ENCODE measurements at places on chromosomes 4 and X.

DNA sequence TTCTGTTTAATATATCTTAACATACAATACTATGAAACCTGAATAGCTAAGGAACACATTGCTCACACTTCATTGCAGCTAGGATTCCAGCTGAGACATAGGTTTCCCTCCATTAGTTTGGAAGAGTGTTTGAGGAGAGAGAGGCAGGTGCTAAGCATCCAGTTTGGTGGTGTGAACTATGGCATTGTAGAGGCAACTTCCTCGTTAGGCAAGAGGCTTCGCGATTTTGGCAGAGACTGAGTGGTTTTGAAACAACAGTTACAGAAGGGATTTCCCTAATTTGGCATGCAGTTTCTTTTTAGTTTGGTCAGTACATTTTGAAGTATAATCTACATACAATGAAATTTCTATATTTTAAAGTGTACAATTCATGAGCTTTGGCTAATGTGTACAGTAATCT lies 117.1 kb upstream of the BMP3 start:
- DNase-seq, result peak; percentile 27

- no peak for DNase-seq
Measured at GRCh38 chr4:12555011-12555410, 929.1 kb downstream of the RAB28 start.

- DNase-seq, result no peak
Measured at GRCh38 chrX:50827996-50828395, 14.0 kb upstream of the SHROOM4 start.

GRCh38 chr4:152771741-152772533 lies 7.6 kb downstream of the TIGD4 start:
- no peak for DNase-seq

GRCh38 chrX:129786210-129786651 lies 6.5 kb downstream of the SASH3 start:
- DNase-seq, result peak; percentile 65

GRCh38 chr4:3220476-3221183 lies 28.3 kb upstream of the MSANTD1 start:
- DNase-seq, result no peak

DNA sequence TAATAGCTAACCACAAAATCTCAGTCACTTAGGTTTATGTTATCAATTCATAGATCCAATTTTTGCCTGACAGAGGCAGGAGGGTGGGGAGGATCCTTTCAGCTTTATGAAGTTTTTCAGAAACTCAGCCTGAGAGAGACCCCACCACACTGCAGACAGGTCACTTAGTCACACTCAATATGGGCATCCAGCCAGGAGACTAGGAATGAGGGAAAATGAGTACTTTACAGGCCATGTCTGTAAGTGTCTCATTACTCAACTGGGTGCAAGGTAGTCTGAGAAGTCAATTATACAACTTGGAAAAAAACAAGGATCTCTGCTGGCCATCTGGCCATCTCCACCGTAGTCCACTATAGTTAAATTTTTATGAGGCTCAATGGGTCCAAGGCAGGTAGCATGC lies 365.9 kb downstream of the INPP4B start:
- DNase-seq, result no peak

GRCh38 chr4:109947457-109947856 lies 34.8 kb downstream of the EGF start:
- no peak for DNase-seq

GRCh38 chr4:64465263-64465662 lies 56.0 kb upstream of the TECRL start:
- no peak for DNase-seq

DNA sequence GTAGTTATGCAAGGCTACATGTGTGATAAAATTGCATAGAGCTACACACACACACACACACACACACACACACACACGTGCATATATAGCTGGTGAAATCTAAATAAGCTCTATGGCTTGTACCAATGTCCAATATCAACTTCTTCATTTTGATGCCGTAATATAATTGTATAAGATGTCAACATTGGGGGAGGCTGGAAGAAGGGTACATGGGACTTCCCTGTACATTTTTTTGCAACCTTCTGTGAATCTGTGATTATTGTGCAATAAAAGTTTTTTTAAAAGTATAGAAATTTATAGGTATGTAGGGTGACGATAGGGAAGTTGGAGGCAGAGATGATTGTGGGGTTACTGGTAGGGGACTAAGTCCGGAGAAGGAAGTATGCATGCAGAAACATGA lies 105.5 kb downstream of the HDAC8 start:
- DNase-seq, result no peak

DNA sequence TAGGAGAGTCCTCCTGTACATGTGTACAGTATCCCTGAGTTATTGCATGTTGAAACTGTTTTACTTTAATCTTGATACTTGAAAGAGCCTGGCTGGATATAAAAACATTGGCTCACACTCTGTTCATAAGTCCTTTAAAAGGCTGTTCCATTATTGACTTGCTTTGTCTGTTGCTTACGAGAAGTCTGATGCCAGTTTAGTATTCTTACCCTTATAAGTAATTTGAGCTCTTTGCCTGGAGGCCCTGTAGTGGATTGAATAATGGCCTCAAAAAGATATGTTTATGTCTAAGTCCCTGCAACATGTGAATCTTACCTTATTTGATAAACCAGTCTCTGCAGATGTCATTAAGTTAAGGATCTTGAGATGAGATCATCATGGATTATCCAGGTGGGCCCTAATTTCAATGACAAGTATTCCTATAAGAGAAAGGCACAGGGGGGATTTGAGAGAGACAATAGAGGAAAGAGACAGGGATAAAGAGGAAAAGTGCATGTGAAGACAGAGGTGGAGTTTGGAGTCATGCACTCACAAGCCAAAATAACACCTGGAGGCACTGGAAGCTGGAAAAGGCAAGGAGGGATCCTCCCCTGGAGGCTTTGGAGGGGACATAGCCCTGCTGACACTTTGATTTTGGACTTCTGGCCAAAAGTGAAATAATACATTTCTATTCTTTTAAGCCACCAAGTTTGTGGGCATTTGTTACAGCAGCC lies 98.1 kb downstream of the IRF2 start:
- DNase-seq, result no peak

DNA sequence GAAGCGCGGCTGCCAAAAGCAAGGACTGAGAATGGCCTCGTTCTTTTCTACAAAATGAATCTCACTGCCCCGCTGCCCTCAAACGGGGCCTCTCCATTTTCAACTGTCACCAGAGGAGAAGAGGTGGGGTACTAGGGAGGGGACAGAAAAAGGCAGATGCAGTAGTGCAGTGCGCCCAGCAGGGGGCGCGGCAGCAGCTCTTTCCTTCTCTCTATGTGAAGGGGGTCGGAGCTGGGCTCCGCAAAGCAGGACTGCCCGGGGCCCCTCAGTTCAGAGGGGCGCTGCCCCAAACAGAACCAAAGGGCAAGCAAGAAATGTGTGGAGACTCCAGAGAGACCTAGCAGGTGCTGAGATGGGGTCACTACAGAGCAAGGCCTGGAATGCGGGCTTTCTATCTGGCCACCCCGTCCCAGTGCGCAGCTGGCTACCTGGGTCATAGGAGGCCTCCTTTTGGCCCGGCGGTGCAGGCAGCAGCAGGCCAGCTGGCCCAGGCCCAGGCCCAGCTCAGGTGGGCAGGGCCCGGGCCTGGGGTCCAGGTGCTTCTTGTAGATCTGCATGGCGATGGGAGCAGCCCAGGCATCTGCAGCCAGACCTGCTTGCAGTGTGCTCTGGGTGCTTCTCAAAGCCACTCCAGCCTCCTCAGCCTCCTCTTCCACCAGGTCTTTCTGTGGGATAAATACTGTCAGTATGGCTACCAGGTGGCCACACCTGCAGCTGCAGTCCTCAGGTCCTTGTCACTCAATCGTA lies 5.9 kb downstream of the IRAK1 start:
- no peak for DNase-seq

DNA sequence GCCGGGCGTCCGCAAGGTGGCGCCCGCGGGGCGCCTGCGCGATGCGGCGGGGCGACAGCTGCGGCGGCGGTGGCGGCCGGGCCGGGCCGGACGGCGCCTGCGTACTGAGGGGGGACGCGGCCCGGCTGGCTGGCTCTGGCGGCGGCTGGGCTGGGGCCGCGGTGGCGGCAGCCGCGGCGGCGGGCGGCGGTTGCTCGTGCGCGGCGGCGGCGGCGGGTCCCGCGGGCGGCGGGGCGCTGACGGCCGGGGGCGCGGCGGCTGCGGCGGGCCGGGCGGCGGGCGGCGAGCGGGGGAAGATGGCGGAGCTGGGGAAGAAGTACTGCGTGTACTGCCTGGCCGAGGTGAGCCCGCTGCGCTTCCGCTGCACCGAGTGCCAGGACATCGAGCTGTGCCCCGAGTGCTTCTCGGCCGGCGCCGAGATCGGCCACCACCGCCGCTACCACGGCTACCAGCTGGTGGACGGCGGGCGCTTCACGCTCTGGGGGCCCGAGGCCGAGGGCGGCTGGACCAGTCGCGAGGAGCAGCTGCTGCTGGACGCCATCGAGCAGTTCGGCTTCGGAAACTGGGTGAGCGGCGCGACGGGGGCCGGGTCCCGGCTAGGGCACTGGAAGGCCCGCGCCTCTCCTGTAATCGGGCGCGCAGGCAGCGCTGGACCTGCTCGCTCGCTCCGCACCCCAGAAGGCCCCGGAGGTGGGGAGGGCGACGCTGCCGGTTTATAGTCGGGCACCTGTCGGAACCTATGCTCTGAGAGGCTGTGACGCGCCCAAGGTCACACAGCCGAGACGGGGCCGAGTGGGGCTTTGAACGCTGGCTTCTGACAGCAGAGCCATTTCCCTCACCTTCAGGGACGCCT lies at the start of gene TADA2B:
TSS of gene TADA2B (plus strand) at position 89 of the 853 bp plus-strand sequence. CDS start at position 297, 208 bp downstream.
- peak; percentile 41 for DNase-seq

DNA sequence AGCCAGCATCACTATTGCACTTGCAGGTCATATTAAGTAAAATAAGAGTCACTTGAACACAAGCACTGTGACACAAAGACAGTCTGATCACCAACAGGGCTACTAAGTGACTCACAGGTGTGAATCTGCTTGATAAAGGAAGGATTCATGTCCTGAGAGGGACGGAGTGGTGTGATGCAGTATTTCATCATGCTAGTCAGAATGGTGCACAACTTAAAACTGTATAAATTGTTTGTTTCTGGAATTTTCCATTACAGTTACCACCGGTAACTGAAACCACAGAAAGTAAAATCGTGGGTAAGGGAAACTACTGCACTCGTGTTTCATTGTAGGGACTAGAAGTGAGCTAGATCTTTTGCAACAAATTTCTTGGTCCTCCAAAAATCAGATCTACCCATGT lies 109.7 kb downstream of the ELOVL6 start:
- DNase-seq, result no peak

DNA sequence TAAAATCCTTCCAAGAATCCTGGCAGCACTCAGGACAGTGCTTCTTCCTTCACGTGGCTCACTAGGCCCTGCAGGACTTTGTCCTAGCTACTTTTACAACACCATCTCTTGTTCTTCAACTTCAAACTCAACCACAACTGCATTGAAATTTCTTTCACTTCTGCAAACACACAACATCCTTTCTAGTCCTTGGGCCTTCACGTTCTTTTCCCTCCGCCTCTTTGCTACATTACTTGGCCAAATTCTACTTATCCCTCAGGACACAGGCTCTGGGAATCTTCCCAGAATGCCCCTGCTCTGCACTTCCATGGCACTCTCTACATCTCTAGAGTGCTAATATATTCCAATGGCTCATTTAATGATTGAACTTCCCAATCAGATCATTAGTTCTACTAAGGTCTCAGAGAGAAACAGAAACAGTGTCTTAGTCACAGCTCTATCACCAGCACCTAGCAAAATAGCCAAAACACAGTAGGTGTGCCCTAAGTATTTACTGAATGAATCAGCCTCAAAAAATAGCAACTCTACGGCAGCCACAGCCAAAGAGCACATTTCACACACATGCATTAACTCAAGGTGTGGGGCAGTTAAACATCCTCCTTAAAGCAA lies 73.3 kb downstream of the MANBA start:
- no peak for DNase-seq

- DNase-seq, result no peak
Measured at GRCh38 chrX:39501822-39502221, 595.9 kb downstream of the BCOR start.

DNA sequence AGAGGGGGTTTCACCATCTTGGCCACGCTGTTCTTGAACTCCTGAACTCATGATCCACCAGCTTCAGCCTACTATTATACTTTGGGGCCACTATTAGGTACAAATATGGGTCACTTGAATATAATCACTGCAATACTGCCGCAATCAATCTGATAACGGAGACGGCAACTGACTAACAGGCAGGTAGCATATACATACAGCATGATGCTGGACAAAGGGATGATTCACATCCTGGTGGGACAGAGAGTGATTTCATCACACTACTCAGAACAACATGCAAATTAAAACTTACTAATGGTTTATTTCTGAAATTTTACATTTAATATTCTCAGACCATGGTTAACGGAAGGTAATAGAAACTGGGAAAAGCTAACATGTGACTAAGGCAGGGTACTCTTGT lies 10.9 kb downstream of the LRBA start:
- DNase-seq, result no peak

DNA sequence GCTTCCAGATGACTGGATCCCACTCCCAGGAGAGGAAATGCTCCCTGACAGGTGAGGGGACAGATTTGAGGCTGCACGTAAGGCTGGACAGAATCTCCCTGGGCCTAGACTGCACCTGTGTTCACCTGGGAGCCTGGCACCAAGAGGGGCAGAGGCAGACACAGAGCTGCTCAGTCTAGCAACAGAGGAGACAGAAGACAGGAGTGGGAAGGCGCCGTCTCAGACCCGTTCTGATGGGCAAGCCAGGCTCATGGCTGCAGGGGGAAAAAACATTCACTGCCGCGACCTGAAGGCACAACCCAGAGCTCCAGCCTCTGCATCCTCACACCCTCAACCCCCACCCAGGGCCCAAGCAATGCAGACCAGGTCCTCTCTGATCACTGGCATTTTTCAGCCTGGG lies 16.8 kb downstream of the BCAP31 start:
- no peak for DNase-seq

DNA sequence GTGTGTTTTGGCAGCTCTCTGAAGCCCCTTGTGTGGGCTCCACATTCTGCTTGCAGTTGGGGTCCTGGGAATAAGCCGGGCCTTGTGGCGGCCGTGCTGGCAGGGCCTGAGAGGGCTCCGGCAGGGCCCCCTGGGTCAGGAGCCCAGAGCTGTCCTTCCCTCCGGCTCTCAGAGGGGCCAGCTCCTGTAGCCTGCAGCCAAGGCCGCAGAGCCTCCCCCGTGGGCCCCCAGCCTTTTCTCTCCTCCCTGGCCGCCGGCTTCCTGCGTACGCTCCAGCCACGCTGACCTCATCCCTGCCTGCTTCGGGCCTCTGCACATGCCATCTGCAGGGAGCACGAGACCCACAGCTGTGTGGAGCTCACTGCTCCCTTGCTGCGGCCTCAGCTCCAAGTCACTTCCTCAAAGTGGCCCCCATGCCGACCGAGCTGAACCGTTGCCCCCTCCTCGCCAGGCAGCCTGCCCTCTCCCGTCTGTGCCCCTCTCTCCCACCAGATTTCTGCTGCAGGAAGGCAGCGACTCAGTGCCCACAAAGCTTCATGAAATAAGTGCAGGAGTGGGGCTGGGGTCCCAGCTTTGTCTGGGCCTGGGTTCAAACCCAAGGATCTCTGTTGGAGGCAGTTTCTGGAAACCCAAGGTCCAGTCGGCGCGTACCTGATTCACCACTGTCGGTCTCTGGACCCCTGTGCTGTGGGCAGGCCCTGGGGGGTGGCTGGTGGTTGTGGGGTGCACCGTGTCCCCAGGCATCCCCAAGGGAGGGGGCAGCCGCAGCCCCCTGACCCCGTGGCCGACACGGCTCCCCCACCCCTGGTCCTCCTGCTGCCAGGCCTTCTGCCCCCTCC lies 57.1 kb upstream of the NKX1-1 start:
- no peak for DNase-seq
